Smooth muscle cell of the coronary artery (primary cell): ENCODE measurements at places on chromosomes 4 and X. TPM values are rescaled to one million over a fixed set of nuclear protein-coding genes. Genes with fewer than 3 reads are reported as not detected.

MID1 gene
- total RNA-seq = 12.2 and 21.2 TPM in 2 replicates

CFAP99 gene
- not detected in 2 replicates for total RNA-seq

CLGN gene
- total RNA-seq = 1.8 TPM in 1 of 2 replicates, not detected in the other

CENPVL3 gene
- total RNA-seq = not detected in 2 replicates

PCDH11X gene
- total RNA-seq = not detected in 2 replicates

SLC4A4 gene
- total RNA-seq = 1.6 and 2.9 TPM in 2 replicates

MAGEB10 gene
- not detected in 2 replicates for total RNA-seq

CENPVL2 gene
- total RNA-seq = not detected in 2 replicates

ADGRG4 gene
- not detected in 2 replicates for total RNA-seq
